Suppressor macrophage treated with lipopolysaccharide for 1 hour (primary cell): ENCODE measurements at places on chromosomes 1 and 21.

DNA sequence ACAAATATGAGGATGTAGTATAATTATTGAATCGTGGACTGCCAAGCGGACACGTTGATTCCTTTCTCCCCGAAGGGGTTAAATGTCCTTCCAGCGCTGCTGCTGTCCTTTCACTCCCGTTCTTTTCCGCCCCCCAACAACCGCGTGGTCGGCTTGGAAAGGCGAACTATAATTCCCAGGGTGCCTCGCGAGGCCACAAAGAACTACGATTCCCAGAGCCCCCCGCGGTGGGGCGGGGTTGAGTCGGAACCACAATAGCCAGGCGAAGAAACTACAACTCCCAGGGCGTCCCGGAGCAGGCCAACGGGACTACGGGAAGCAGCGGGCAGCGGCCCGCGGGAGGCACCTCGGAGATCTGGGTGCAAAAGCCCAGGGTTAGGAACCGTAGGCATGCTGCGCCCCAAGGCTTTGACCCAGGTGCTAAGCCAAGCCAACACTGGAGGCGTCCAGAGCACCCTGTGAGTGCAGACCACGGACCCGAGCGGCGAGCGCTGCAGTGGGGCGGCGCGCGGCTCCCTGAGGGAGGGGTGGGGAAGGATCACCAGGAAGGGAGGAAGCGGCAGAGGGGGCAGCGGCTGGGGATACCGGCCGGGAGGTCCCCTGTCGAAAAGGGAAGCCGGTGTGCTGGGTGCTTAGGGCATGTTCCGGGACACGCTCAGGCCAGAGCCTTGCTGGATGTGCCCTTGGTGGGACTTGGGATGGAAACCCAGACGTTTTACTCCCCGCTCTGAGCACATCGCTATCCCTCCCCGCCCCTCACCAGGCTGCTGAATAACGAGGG is at the start of gene LAMTOR2:
TSS of gene LAMTOR2 (plus strand) at position 283 of the 781 bp plus-strand sequence. CDS start at position 391, 108 bp downstream.
- DNase-seq, result peak; percentile 99

DNA sequence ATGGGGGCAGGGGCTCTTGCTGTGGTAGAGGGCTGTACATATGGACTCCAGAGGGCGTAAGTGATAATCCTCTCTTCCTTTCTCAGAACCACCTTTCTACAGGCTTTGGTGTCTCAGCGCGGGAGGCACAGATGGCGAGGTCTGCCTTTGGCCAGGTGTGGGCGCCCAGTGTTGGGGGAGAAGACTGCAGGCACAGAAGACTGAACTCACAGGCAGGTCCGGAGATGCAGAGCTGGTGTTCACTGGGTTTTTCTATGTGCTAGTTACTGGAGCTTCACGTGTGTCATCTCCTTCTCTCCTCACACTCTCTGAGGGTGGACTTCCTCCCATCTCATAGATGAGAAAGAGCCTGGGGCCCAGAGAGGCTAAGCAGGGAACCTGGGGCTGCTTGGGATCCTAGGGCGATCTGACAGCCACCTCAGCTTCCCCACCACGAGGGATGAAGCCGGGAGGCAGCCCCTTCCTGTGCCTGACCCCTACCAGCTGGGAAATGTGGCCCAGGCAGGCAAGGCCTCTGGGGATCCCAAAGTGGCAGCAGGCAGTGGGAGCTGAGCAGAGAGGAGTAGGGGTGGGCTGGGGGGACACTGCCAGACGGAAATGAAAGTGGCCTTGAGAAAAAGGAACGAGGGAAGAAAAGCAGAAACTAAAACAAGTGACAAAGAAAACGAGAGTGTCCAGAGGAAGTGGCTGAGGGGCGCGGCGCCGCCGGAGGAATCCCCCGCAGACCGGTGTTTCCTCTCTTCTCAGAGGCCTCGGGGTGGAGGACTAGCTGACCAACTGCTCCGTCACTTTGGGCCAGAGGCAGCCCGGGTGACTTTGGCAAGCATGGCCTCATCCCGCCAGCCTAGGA is 191.6 kb downstream of the HIVEP3 start:
- peak; percentile 98 for DNase-seq

GRCh38 chr1:84116558-84116957 is 27.5 kb upstream of the PRKACB start:
- DNase-seq, result no peak

- peak; percentile 78 for DNase-seq
Measured at GRCh38 chr1:7942214-7942921, 1.7 kb upstream of the TNFRSF9 start.

GRCh38 chr1:235018161-235018560 is 110.5 kb downstream of the TOMM20 start:
- no peak for DNase-seq

DNA sequence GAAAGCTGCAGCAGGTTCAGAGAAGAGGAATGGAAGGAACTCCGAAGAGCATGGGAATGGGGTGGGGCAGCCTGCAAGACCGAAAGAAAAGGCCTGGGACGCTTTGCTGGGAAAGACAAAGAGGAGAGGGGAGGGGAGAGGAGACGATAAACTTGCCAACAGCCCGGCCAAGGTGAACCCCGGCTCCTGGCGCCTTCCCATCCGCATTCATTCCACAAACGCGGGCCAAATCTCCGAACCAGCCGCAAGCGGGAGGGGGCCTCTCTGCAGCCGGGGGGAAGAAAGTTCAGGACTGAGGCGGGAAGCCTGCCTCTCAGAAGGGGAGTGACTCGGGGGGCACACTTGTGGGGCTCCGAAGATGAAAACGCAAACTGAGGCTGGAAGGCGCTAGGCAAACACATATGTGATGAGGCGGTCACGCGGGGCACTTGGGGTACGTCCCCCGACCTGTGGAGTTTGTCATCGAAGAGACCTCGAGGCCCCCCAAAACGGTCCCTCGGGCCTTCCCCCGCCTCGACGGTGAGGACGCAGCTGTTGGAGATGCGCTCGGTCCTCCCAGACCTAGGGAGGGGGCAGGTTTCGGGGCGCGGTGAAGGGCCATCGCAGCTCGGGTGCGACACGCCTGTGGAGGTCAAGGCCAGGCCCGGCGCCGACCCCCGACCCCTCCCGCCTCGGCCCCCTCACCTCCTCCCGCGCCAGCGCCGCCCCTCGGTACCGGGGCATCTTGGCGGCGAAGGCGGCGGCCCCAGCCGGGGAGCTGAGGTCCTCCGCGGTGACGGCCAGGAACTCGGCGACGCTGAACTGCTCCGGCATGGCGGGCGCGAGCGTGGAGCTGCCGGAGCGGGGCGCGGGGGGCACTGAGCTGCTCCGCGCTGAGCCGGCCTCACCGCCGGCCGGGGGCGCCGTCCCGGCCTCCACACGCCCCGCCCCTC is at the start of gene ASAP3:
TSS of gene ASAP3 (minus strand) at position 859 of the 932 bp plus-strand sequence. CDS start at position 813, 46 bp downstream.
- DNase-seq, result no peak

DNA sequence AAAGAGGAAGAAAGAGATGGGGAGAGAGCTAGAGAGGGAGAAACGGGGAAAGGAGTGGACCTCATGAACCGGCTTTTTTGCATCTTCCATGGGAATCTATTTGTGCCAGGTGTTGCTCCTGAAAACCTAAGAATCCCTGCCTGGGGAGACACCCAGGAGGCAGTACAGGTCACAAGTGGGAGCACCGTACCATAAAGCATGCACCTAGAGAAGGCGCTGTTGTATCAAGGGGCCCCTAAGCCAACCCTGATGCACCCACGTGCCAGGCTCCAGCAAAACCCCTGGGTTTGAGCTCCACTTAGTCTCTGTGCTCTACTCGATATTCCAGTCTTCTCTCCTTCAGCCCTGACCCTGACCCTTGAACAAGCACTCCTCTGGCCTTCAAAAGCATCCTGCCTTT is 233.6 kb downstream of the RRAGC start:
- no peak for DNase-seq

GRCh38 chr1:204003536-204003935 is 69.4 kb upstream of the SOX13 start:
- no peak for DNase-seq

DNA sequence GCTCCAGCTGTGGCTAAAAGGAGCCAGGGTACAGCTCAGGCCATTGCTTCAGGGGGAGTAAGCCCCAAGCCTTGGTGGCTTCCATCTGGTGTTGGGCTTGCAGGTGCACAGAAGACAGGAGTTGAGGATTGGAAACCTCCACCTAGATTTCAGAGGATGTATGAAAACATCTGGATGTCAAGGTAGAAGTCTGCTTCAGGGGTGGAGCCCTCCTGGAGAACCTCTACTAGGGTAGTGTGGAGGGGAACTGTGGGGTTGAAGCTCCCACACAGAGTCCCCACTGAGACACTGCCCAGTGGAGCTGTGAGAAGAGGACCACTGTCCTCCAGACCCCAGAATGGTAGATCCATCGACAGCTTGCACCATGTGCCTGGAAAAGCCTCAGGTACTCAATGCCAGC is 183.0 kb downstream of the PDE4B start:
- no peak for DNase-seq

GRCh38 chr1:62271948-62272728 is 47.1 kb downstream of the KANK4 start:
- DNase-seq, result peak; percentile 34

- no peak for DNase-seq
Measured at GRCh38 chr1:38243106-38243505, 196.5 kb upstream of the POU3F1 start.

DNA sequence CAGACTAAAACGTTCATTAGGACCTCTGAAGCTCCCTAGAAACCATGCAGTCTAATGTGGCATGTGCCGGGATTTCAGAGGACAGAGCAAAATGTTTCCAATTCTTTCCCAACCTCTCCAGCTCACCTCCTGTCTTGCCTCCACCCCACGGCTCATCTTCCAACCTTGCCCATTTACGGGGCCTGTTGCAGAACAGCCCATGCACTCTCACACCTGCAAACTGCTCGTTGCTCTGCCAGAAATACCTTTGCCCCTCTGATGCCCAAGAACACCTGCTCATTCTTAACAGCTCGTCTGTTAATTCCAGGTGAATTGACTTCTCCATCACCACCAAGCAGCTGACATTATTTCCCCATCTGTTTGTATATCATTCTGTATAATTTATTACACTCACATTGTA is 53.9 kb upstream of the LBR start:
- DNase-seq, result no peak

DNA sequence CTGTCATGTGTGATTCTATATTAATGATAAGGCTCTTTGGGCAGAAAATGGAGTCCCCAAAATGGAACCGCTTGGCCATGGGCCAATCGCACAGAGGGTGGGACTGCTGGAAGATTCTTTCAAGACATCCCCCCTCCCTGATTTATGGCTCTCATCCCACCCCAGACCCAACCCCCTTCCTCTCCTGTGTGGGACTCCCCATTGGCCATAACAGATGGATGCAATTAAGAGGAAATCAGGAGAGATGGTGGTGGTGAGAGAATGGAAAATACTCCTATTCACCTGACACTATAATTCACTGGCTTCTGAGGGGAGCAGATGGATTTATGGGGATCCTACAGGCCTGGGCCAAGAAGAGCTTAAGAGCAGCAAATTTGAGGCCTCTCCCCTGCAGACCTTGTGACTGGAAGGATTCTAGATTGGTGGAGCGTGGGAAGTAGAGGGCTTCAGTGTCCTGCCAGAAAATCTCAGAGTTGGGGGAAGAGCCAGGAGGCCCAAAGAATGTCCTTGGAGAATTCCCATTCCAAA is 1.7 kb downstream of the IGFN1 start:
- no peak for DNase-seq

GRCh38 chr1:44485229-44485933 is 80.3 kb downstream of the RNF220 start:
- peak; percentile 92 for DNase-seq

GRCh38 chr1:43306688-43307457 is 6.1 kb downstream of the TIE1 start:
- DNase-seq, result no peak

- no peak for DNase-seq
Measured at GRCh38 chr1:27307874-27308598, 13.9 kb upstream of the TMEM222 start.

DNA sequence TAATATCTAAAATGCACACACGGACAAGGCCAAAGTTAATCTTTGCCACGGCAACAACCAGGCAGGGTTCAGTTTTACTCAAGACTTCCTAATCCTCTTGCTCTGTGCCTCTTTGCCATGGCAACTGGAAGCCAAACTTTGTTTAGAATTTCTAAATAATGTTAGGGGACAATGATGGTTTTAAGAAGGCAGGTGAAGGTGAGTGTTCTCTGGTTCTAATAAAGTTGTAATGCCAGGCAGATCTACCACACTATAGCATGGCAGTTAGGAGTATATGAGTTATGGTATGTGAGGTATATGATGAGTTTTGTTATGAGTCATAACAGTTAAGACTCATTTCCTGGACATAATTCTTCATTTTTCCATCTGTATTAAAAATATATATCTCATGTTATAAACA is 2.7 kb downstream of the PTPRC start:
- peak; percentile 44 for DNase-seq

DNA sequence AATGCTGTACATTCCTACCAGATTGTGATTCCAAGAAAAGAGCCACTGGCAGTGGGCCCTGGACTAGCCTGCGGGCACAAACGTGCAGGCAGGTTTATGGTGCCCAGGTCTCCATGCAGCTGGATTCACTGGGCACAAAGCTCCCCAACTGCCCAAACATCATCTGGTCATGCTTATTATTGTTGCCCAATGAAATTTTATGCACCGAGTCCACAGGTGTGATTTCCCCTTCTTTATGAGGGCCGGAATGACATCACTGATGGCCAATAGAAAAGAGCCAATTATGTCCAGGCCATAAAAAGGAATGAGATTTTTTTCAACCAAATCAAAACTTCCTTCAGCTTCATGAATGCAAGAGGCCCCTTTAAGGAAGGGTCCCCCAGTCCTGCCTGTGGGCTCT is 66.2 kb downstream of the ERI3 start:
- no peak for DNase-seq

- no peak for DNase-seq
Measured at GRCh38 chr1:225828706-225829345, 18.9 kb downstream of the EPHX1 start.

DNA sequence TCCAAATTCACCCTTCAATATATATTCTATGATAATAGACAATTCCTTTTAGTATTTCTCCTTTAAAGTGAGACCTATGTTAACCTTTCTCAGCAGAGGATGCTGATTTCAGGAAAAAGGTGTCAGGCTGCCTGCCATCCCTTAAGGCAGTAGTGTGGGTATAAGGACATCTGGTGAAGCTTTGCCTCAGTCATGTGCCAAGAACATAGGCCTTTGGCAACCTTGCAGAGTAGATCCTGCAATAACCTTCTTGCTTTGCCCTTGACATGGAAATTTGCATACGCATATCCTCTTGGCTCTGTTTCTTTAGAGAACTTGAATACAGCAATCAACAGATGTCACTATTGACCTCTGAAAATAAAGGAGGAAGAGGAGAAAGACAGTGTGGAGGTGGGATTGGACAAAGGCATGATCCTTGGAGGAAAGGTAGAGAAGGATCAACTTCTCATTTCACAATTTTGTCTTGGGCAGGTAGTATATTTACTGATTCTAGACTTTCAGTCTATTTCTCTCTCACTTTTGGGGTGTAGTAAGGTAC is 21.1 kb upstream of the ZRANB2 start:
- DNase-seq, result no peak

DNA sequence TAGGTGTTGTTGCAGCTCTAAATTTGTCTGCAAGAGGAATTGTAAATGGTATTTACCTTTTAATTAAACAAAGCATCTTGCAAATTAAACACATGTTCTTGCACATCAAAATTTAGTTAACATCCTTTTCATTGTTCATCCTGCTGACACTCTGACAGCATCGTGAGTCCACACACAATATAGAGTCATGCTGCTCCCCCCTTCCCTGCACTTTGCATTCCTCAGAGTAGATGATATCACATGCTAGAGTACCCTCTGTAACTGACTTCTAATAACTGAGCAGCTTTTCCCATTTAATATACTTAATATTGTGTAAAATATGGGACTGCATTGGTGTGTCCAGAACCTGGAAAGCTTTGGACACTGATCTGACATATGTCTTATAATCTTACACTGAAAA is 138.8 kb upstream of the DPYD start:
- DNase-seq, result no peak

GRCh38 chr1:67610450-67610849 is 74.6 kb upstream of the GADD45A start:
- no peak for DNase-seq
